Stromal cell of bone marrow (primary cell): ENCODE measurements at places on chromosomes 1 and 21.

- no peak for DNase-seq
Measured at GRCh38 chr1:221913351-221913892, 171.5 kb upstream of the DUSP10 start.

DNA sequence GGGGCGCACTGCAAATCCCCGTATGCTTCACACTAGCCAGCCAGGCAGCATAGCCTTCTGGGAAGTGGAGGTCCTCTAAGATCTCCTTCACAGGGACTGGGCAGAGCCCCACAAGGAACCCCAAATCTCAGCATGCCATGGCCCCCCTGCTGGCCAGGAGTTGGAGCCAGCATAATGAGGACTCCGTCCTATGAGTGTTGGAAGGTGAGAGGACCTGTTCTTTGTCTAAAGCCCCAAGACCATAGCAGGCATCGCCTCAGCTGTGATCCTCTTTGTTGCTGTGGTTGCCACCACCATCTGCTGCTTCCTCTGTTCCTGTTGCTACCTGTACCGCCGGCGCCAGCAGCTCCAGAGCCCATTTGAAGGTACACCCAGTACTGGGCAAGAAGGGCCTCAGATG, 1.5 kb downstream of the SHISA4 start:
- no peak for DNase-seq

GRCh38 chr1:15309687-15310086, 62.7 kb downstream of the FHAD1 start:
- no peak for DNase-seq

DNA sequence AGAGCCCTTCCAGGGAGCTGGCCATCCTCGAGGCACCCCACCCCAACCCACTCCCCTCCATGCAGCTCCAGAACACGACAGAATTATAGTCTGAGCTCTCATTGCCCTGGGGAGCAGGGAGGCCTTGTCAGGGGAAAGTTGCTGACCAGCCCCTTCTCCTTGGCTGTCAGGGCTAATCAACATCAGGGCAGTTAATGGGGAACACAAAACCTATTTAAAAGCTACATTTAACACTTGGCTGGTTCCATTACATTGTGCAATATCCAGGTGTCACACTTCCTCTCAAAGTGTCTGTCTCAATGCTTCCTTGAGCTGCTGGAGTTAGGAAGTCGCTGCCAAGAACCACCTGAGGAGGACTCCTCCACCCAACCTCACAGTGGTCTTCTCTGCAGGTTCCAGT, 111.8 kb upstream of the GRIK3 start:
- no peak for DNase-seq

DNA sequence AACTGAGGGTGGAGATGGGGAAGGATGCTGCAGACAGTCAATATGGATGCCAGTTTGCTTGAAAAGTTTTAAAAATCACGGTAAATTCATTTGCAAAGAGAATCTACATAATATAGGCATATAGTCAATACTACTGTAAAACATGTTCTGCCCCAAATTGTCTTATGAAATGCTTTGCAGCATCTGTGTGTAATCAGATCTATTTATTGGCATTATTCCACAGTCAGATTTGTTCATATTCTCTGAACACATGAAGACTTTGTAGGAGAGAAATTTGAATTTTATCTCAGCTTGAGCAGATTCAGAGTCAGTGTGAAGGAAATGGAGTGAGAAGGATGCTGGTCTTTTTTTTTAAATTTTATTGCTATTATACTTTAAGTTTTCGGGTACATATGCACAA, 88.5 kb downstream of the PLPPR4 start:
- DNase-seq = no peak

- no peak for DNase-seq
Measured at GRCh38 chr1:200985481-200985880, 38.0 kb downstream of the KIF21B start.
